AG20443 (cell line): ENCODE measurements at places on chromosomes 5 and 9.

- DNase-seq, result no peak
Measured at GRCh38 chr5:140573683-140574082, 9.1 kb downstream of the SLC35A4 start.

DNA sequence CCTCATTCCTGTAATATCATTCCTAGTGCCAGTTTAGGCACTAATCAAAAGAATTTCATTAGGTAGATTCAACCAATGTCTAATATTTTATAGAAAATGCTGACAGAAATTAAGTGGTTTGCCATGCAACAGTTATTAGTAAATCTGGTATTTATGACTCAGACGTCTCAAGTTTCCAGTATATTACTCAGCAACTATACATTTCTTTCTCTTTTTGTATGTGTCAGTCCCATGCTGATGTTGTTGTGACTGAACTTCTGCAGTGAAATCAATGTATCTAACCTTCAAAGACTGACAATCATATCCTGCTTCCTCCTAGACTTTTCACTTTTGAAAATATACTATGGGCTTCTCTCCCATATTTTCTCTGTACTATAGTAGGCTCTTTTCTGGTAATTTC is 822.5 kb downstream of the NR2F1-AS1 start:
- DNase-seq, result peak; percentile 11

DNA sequence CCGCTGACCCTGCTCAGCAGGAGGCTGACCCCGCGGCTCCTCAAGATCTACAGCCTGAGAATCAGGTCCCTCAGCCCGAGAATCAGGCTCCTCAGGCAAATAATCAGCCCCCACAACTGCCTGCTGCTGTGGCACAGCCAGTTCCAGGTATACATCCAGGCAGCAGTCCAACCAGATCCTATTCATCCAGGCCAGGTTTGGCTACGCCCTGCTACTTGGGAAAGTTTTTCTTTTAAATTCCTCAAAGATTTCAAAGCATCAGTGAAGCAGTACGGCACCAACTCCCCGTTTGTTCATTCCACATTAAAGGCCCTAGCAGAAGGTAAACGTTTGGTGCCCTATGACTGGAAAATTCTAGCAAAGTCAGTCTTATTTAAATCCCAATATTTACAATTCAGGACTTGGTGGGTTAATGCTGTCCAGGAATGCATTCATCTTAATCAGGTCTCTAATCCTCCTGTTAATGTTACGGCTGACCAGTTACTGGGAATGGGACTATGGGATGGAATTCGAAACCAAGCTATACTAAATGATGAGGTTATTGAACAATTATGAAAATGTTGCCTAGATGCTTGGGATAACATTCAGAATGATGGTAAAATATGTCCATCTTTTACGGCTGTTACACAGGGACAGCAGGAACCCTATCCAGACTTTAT is 102.3 kb downstream of the SYK start:
- no peak for DNase-seq

DNA sequence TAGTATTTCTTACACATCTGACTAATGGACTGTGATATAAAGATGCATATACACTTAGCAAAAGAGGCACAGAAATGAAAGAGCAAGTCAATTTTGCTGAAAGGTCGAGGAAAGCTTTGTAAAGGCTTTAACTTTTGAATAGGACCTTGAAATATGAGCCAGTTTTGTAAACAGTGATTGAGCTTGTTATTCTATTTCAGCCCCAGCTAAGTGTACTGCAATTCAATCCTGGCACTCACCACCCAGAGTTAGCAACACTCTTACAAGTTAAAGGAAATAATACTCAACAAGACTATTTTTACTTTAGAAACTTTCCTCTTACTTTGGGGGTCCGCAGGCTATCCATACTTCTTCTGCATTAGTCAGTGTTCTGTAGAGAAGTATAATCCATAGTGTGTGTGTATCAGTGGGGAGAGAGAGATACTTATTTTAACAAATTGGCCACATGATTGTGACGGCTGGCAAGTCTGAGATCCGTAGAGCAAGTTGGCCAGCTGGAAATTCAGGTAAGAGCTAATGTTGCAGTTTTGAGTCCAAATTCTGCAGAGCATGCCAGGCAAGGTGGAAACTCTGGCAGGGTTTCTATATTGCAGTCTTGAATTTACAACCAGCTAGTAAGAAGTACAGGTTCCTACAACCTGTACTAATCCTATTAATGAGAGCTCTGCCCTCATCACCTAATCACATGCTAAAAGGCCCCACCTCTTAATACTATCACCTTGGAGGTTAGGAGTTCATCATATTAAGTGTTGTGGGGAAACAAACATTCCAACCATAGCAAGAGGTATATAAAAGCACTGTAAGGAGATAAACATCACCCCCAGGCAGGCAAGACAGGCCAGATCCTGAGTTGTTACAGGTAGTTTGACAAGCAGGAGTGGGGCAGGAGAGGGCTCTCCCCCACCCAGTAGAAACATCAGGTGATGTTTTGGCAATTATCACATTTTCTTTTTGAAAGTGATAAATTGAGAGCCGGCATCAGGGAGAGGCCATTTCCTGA is 33.6 kb downstream of the IL7R start:
- DNase-seq, result no peak

DNA sequence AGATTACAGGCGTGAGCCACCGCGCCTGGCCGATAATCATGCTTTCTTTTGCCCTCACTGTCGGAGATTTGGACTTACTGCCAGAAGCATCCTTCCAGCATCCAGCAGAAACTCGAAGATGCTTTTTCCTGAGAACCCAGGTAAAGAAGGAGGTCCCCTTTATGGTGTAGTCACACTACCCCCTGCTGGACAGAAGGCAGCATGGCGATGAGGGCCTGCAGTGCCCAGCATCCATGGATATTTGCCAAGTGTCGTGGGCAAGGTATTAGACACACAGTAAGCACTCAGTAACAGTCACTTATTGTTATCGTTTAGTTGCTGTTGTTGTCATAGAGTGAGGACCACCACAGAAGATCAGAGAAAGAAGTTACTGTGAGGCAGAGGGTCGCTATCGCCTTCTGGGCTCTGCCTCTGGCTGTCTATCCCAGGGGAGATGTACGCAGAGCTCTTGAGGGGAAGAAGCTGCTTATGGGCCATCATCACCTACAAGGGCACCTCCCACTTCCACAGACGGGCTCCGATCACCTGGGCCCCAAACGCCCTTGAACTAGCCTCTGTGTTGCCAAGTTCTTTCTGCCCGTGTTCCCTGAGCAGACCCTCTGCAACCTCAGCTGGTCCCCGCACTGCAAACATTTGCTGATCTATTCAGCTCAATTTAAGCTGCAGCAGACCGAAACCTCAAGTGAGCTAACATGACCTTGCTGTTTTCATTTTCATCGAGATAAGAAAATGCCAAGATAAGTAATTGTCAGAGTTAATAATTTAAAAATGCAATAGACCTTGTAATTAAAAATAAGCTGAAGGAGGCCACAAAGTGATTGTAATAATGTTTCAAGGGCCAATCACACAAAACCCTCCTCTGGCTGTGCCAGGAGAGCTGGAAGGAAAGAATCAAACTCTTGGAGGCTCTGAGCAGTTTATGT is 23.9 kb downstream of the C5orf15 start:
- peak; percentile 64 for DNase-seq

DNA sequence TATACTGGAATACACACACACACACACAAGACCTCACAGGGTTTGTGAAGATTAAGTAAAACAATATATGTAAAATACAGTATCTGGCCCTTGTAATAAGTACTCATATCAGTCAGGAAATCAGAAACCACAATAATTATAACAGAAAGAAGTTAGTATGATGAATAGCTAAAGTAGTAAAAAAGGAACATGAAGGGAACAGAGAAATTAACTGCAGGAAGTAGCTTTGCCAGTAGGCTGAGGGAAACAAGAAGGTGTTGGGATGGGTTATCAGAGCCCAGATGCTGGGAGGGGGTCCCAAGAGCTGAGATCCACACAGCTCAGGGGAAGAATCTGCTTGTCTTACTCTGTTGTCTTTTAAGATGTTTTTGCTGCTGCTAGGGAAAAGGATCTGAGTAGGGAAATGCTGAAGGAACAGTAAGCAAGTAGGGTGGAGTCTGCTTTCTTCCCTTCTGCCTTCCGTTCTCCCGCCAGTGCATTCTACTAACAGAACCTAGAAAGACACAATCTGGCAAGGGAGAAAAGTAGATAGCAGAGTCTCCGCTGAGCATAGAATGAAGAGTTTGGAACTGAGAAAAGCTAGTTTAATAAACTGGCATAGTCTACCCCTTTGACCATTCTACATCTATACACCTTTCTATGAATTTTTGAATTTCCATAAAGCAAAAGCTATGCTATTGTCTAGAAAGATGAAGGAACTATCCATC is 55.3 kb upstream of the ALDH1A1 start:
- no peak for DNase-seq

DNA sequence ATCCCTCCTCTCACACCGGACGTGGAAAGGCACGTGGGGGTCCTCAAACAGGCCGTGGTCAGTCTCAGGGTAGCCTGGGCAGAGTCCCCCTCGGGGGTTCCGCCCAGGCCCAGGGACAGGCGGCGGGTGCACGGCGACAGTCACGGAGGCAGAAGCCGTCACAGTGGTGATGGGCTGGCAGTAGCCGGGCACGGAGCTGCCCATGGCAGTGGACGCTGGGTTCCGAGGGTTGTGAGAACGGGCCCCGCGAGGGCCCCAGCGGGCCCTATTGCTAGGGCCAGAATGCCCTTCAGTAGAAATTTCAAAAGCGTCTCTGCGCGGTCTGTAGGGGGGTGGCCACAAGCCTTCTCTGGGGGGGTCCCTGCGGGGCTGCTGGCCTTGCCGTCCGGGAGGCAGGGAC is 69.8 kb downstream of the PTCH1 start:
- no peak for DNase-seq

DNA sequence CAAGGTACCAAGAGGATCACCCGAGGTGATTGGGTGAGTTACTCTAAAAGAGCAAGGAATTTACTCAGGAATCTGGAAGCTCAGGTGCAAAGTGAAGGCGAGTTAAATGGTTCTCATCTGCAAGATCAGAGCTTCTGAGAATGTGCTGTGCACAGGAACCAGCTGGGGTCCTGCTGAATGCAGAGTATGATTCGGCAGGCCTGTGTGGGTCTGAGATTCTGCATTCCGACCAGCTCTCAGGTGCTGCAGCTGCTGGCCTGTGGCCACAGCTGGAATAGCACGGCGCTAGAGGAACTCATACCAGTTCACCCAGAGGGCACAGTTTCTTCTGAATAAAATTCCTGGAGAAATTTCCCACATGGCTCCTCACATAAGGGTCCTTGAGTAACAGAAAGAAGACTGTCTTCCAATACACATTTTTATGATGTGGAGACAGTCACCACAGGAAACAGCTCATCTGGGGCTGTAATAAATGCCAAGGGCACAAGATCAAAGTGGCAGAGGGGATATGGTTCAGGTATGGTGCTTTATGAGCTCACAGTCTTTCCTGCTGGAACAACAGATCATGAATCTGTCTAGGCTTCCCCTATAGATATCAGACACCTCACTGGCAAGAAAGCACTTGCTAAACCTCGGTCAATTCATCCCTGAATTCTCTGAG is 83.9 kb downstream of the PTPN3 start:
- no peak for DNase-seq

DNA sequence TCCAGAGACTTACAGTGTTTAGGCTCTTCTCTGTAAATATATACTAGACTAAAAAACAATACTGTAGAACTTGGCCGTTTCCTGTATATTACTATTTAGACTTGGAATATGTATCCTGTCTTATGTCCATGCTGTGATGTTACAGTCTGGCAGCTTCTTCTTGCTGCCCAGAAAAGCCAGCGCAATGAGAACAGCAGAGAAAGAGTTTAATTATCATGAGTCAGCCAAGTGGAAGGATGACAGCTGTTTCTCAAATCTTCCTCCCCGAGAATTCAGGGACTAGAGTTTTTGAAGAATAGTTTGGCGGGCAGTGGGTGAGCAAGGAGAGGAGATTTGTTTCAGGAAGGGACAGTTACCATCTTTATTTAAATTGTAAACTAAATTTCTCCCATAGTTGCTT is 37.5 kb downstream of the NAA35 start:
- no peak for DNase-seq

GRCh38 chr9:105439428-105439827 is 8.4 kb upstream of the FSD1L start:
- peak; percentile 13 for DNase-seq

DNA sequence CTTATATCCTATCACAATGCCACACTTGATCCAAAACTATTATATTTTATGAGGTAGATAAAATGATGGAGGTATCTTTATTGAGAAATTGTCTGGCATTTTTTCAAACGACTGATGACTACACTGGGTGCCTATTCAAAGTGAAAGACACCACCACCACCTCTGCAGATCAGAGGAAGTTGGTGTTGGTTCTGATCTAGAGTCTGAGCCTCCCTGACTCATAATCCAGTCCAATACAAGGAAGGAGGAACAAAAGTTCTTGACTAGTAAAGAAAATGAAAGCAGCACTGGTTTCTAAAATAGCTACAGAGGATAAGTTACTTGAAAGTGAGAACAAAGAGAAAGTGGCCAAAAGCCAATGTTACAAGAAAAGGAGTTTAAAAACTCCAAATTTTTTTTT is 139.9 kb downstream of the RFX3 start:
- DNase-seq, result no peak

DNA sequence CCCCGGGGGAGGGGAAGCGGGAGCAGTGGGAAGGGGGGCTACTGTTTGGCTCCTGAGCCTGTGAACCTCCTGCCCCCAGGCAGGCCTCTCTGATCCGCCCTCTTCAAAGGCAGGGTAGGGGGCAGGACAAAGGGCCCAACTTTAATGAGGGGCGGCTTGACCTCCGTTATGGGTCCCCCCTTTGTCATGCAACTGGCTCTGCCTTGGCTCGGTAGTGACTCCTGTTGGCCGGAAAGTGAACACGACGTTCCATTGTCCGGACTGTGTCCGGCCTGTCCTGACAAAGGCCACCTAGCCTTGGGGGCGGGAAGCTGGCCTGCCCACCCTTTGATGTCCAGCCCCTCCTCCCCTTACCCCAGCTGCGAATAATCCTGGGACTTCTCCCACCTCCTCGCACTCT is 1.3 kb downstream of the CDX1 start:
- DNase-seq, result no peak

DNA sequence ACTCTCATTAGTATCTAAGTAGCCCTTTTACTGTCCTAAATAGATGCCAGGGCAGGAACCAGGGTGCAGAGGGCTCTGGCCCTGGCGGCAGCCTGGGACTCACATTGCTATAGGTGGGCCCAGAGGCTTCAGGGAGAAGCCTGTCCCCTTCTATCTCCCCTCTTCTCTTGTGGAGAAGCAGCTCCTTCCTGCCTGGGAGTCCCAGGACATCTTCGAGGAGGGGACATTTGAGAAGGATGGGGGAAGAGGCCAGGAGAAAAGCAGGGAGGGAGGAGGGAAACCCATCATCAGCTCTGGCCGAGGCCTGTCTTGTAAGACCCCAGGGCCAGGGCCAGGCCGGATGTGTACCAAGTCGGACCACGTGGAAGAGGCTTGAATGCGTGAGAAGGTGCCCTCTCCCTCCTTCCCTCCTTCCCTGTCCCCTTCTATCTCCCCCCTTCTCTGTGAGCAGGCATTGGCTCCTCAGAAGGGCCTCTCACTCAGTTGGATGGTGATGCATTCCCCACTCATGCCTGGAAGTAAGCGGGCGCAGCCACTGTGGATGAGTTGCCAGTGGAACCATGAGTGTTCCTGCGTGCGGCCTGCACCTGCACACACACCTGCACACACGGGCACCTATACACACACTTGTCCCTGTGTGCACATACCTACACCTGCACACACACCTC is 20.7 kb upstream of the LPCAT1 start:
- no peak for DNase-seq
